ENCODE measurements at places on chromosomes 16 and 17.

- DNase-seq: no peak
Observed at GRCh38 chr16:10668322-10669045, 26.2 kb downstream of the TEKT5 start.

DNA sequence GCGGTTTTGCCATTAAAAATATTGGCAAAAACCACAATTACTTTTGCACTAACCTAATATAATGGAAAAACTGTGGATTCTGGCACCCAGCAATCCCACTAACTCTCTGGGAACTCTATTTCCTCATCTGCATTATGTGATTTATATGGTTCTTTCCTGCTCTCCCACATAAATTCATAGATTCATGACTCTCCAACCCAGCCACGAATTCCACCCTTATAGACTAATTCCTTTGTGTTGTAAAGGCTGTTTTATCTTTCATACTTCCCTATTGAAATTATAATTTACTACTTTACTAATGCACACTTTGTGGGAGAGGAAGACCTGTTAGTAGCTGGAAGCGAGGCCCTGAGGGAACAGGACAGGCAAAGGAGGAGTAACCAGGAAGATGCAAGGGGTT is 88.4 kb upstream of the GNAO1 start:
- DNase-seq: no peak

DNA sequence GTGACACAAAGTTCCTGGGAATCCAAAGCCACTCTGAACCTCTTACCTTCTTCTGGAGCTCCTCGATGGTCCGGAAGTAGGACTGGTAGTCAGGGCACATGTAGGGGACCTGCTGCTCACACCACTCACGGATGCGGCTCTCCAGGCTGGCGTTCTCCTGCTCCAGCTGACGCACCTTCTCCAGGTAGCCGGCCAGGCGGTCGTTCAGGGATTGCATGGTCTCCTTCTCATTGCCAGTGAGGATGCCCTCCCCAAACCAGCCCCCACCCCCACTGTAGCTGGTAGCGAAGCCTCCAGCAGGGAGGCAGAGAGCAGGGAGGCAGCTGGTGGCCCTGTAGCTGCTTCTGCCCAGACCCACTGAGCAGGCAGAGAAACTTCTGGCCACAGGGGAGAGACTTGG is 370 bp downstream of the KRT35 start:
- no peak for DNase-seq

DNA sequence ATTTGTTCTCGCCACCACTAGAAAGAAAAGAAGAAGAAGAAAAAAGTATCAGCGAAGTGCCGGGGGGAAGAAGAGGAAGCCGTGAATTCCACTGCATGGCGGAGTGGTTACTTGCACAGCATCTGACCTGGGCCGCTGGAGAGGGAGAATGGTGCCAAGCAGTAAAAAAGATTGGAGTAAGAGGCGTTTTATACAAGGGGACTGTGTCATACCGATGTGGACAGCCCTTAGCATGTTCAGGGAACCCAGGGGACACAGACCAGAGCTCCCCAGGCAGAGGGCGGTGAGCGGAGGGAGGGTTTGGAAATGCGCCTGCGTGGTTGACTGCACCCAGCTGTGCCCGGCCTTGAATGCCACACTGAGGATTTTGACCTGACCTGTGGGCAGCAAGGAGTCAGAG is 52.8 kb downstream of the PLXDC1 start:
- no peak for DNase-seq

GRCh38 chr17:17985555-17985954 is 12.9 kb downstream of the DRC3 start:
- no peak for DNase-seq

- DNase-seq: no peak
Observed at GRCh38 chr17:82603981-82604448, 44.2 kb downstream of the WDR45B start.

GRCh38 chr16:28188085-28188916 is 23.5 kb downstream of the XPO6 start:
- no peak for DNase-seq

GRCh38 chr17:18344021-18344420 is 19.3 kb downstream of the SHMT1 start:
- no peak for DNase-seq

DNA sequence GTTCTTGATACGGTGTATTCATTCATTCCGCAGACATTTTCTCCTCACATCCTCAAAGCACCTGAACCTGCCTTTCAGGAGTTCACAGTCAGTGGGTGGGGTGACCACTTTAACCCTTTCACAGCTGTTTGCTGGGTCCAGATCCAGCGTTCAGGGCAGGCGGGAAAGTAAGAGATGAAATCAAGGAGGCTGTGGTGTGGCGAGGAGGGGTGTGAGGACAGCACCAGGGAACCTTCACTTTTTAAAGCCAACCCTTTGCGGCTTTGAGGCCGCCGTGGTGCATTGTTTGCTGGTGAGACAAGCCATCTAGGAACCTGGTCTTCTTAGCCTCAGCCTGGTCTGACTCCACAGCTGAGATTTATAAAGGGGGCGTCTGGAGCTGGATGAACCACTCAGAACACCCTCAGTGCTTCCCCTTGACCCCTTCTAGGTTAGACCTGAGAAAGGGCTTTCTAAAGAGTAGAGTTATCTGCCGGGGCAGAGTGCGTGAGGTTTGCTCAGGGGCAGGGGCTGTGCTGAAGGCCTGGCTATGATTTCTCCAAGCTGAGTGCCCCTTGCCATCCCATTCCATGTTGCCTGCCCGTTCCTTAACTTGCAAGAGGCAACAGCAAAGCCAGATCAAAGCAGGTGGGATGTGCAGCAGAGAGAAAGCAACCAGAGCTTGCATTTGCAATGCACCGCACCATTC is 933 bp downstream of the CCR7 start:
- DNase-seq: peak; percentile 30

GRCh38 chr17:73657473-73658116 is 13.3 kb upstream of the SDK2 start:
- DNase-seq: no peak

DNA sequence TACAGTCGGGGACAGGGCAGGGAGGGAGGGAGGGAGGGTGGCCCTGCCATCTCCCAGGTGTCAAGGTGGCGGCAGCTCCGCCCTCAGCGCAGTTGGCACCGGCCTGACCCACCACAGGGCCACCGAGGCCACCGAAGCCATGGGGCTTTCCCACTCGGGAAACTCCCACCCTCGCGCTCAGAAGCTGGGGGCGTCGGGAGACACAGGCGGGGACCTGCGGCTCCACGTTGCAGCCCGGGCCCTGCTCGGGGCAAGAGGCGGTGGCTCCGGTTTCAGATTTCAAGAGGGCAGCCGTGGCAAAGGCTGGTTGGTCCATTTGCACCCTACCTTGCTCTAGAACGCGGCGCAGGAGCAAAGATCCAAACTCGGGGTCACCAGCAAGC is 544 bp downstream of the CYB561 start:
- no peak for DNase-seq

DNA sequence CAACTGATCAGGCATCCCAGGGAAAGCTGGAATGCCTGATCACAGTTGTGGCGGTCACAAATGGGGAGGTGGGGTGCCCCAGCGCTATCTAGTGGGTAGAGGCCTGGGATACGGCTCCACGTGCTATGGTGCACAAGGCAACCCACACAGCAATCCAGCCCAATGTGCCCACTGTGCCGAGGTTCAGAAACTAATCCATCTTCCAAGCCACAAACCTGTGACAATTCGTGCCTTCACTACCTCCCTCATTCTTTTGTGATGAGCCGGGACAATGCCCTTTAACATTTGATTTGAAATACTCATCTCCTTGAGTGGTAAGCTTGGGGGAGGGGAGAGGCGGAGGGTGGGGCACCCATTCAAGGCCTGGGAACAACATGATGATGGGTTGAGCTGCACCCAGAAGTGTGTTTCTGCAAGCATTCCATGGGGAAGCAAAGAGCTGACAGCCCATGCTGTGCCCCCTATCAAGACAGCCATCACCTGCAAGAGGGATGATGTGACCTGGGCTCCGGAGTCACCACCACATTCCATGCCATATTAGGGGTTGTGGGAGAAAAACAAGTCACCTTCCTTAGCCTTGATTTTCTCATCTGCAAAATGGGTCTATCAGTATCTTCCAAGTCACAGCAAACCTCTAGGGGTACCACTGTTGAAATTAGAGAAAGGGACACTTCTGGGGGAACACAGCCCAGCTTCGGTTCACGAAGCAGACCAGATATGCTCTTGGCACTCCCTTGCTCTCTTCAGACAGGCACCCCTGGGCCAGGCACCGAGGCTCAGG is 3.7 kb downstream of the ELOB start:
- DNase-seq: no peak

- DNase-seq: peak; percentile 5
Observed at GRCh38 chr17:73474370-73474988, 162.7 kb upstream of the CDC42EP4 start.

DNA sequence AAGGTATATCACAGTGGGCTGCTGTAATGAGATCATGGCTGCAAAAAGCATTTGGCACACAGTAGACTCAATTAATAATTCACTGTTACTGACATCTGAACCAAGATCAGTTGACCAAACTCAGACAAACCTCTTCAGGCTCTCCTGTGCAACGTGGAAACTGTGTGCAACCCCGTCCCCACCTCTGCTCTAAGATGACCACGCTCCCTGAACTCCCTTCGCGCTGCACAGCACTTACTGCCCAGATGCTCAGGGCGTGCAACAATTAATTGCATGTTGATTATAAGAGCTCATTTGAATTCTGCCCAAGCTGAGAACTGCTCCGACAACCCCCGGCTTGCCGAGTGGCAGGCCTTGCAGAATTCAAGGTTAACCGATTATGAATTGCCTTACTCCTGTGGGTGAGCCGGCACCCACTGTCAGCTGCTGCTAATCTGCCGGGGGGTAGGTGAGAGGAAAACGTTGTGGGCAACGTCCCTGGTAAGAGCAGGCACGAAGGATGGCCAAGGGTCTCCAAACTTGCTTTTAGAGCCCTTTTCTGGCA is 1.3 kb upstream of the GSG1L start:
- DNase-seq: no peak
